ENCODE measurements at places on chromosomes 11 and 22. TPM values are rescaled to one million over a fixed set of nuclear protein-coding genes. Genes with fewer than 3 reads are reported as not detected.

GRCh38 chr11:33802194-33802950 is 28.1 kb upstream of the FBXO3 start:
- DNase-seq, result peak; percentile 44

- no peak for DNase-seq
Observed at GRCh38 chr11:98495016-98495415, 525.7 kb upstream of the CNTN5 start.

DNA sequence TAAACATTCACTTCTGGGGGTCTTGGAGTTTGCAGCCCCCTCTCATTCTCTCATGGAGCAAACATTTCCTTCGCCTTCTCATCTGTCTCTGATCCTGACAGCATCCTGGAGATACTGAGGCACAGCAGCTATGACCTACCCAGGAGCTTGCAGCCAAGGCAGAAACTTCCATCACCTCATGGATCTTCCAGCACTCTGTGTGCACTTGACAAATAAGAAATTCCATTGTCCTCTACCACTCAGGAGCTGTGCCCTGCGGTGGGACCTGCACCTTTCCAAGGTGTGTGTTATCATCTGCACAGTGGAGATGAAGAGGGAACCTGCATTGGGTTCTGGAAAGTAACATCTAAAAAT is 49.1 kb downstream of the GGTLC2 start:
- no peak for DNase-seq

GRCh38 chr11:72317982-72318381 is 74.0 kb upstream of the PHOX2A start:
- DNase-seq, result no peak

DNA sequence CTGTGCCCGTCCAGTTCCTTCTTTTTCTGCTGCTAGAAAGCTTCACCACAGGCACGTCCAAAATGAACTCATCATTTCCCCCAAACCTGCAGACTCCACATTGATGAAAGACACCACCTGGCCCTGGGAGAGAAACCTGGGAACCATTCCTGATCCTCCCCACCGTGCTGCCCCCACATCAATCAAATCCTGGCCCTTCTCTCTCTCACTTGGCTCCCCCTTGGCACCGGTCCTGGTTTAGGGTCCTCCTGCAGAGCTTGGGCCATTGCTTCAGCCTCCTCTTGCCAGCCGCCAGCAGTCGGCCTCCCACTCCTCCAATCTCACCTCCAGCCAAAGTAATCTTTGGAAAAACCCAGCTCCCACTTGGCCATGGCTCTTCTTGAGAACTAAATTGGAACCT is 38.5 kb downstream of the RIBC2 start:
- no peak for DNase-seq

GRCh38 chr11:129584316-129584715 is 208.7 kb downstream of the BARX2 start:
- no peak for DNase-seq

- no peak for DNase-seq
Observed at GRCh38 chr11:75627906-75628668, 40.8 kb downstream of the MAP6 start.

DNA sequence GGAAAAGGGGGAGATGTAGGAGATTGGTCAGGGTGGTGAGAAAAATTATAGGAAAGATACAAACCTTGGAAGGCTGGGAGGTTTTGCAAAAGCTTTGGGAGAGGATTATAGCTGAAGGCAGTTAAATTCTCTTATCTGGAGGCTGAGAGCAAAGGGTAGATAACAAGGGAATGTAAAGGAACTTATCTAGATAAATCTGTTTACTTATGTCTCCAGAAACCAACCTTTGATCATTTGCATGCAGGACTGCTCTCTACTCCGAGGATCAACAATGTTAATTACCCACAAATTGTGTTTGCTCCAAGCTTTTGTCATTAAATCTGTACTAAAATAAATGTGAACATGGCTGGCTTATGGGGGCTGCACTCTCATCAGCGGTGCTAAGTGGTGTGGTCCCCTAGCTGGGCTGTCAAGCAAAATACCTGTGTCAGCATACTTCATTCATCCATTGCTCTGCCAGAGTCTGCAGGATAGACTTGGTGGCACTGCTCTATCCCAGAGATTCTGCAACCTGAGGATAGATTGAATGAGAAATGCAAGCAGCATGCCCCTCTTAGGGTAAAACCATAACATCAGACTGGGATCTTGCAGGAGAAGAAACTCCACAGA is 1599.2 kb upstream of the TENM4 start:
- DNase-seq, result no peak

DNA sequence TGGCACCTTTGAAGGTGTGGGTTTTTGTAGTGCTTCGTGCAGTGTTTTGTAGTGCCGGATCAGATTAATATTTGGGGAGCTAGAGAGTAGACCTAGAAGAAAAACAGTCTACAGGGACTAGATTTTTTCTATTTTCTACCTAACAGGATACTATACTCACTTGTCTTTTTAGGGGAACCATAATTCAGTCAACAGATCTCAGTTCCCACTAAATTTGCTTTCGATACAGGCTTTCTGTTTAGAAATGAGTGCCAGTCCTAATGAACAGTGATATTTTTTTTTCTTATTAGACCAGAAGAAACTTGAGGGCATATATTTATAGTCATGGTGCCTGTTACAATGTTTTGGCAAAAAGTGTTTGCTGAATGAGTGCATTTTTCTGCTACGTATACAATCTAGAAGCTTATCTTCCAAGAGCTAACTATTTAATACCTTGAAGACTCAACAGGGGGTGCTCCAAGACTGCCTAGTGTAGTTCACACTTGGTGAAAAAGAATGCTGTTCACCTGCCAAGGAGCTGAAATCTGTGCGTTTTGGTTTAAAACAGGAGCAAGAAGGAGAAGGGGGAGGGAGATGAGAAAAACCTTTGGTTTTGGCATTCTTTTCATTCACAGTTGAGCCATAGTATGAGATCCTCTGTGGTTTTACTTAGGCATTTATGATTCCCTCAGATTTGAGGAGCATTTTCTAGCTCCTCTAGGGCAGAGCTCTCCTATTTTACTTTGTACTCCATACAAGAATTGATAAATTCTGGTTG is 44.9 kb upstream of the VSTM5 start:
- peak; percentile 34 for DNase-seq

DNA sequence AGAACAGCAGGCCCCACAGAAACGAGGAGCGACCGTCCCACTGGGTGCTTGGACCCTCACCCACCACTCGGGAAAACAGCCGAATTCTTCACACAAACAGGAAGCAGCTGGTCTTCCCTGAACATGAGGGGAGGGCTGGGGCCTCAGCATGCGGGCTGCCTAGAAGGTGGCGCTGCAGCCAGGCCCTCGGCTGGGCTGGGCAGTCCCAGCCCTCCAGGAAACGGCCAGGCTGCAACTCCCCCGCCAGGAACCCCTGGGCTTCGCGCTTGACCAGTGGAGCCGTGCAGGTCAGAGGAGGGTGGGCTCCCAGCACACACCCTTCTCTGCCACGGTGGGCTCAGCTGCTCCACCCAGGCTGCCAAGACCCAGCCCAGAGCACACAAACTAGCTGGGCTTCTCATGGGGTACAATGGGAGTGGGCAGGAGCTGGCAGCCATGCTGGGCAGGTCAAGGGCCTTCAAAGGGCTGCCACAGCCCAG is 29.6 kb downstream of the IGF2 start:
- DNase-seq, result no peak

GRCh38 chr11:15830741-15831428 is 525.5 kb downstream of the SOX6 start:
- no peak for DNase-seq

KRTAP5-11 gene
- polyA plus RNA-seq, result not detected

VPS51 gene
- 123 TPM for polyA plus RNA-seq

GGTLC3 gene
- polyA plus RNA-seq, result not detected

OR5AN1 gene
- not detected for polyA plus RNA-seq

OR9Q1 gene
- not detected for polyA plus RNA-seq

H19 gene
- polyA plus RNA-seq, result 12,528 TPM

OR8G5 gene
- polyA plus RNA-seq, result not detected

C11orf16 gene
- not detected for polyA plus RNA-seq

OR2AG2 gene
- not detected for polyA plus RNA-seq

Data from forelimb muscle (tissue), 1 donor.